NCI-H187 (cell line): ENCODE measurements at places on chromosomes 5 and 9.

DNA sequence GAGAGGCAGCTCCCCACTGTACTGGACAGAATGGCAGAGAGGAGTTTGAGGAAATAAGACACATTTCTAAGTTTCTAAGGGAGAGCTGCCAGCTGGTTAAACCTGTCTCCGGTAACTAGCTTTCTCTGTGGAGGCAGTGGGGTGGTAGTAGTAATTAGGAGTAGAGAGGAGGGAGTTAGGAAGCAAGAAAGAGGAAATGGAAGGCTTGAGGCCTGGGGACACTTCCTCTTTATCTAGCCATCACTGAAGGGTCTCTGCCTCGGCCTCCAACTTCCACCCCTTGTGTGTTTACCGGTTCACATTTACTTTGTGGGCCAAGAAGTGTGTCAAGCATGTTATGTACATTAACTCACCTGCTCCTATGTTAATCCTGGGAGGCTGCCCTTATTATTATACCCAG is 462.2 kb upstream of the DMAC1 start:
- DNase-seq, result no peak

DNA sequence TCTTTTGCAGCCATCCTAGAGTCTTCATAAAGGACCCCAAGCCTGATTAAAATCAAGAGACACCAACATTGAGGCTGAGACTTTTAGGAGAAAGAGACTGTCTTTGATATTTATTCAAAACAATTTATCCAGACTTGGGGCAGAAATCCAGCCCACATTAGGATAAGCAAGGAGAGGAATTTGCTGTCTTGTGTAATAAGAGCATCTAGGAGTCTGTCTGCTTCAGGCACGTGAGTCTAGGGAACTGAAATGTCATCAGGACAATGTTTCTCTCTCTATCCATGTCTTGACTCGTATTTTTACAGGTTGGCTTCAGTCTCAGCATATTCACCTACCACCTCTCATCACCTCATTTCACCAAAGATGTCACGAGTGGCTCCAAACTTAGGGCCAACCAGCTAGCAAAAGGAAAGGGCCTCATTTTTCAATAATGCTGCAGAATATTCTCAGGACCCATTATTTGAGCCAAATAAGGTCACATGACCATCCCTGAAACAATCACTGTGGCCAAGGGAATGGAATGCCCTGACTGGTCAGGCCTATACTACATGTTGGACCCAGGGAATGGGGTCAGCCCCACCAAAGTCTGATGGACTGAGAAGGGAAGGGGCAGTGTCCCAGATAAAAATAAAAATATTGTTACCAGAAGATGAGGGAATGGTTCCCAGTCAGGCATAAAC is 70.3 kb upstream of the SAP30L start:
- no peak for DNase-seq

GRCh38 chr9:68780720-68781119 is 75.7 kb downstream of the PIP5K1B start:
- DNase-seq, result no peak

GRCh38 chr9:127177665-127178265 is 55.3 kb upstream of the ANGPTL2 start:
- DNase-seq, result no peak

GRCh38 chr5:68325065-68325580 is 109.6 kb downstream of the PIK3R1 start:
- no peak for DNase-seq

- DNase-seq, result no peak
Observed at GRCh38 chr5:14357851-14358250, 214.7 kb downstream of the TRIO start.

- DNase-seq, result no peak
Observed at GRCh38 chr9:119961774-119962424, 592.7 kb upstream of the BRINP1 start.

GRCh38 chr5:96816991-96817390 is 9.2 kb upstream of the ERAP1 start:
- no peak for DNase-seq

- no peak for DNase-seq
Observed at GRCh38 chr5:157172403-157172802, 6.3 kb upstream of the GARIN3 start.

GRCh38 chr5:6473284-6473683 is 24.6 kb downstream of the UBE2QL1 start:
- DNase-seq, result no peak
